ENCODE measurements at places on chromosomes 1 and 21. TPM values are rescaled to one million over a fixed set of nuclear protein-coding genes. Genes with fewer than 3 reads are reported as not detected.

Gene DMBX1
- total RNA-seq, result not detected

Gene GNG5
- total RNA-seq, result 141 TPM

Gene FAF1
- 27.7 TPM for total RNA-seq

Gene CFHR1
- total RNA-seq, result not detected

Gene BSND
- not detected for total RNA-seq

Gene RNU1-2
- total RNA-seq, result under 0.01 TPM

Gene CYP4A22
- not detected for total RNA-seq

Gene C4BPA
- total RNA-seq, result not detected

Gene BPNT1
- total RNA-seq, result 22.8 TPM

Gene FAM72D
- 2.4 TPM for total RNA-seq

Gene SDC3
- 72.0 TPM for total RNA-seq

Gene RNU1-3
- total RNA-seq, result under 0.01 TPM

Gene S100A3
- 5.8 TPM for total RNA-seq

Gene PCP4
- not detected for total RNA-seq

Measured in mesangial cell (primary cell).